Inflammatory macrophage treated with lipopolysaccharide for 4 hours (primary cell): ENCODE measurements at places on chromosomes 5 and 9.

GRCh38 chr5:114789773-114790402 is 379.8 kb downstream of the TRIM36 start:
- DNase-seq = peak; percentile 8

DNA sequence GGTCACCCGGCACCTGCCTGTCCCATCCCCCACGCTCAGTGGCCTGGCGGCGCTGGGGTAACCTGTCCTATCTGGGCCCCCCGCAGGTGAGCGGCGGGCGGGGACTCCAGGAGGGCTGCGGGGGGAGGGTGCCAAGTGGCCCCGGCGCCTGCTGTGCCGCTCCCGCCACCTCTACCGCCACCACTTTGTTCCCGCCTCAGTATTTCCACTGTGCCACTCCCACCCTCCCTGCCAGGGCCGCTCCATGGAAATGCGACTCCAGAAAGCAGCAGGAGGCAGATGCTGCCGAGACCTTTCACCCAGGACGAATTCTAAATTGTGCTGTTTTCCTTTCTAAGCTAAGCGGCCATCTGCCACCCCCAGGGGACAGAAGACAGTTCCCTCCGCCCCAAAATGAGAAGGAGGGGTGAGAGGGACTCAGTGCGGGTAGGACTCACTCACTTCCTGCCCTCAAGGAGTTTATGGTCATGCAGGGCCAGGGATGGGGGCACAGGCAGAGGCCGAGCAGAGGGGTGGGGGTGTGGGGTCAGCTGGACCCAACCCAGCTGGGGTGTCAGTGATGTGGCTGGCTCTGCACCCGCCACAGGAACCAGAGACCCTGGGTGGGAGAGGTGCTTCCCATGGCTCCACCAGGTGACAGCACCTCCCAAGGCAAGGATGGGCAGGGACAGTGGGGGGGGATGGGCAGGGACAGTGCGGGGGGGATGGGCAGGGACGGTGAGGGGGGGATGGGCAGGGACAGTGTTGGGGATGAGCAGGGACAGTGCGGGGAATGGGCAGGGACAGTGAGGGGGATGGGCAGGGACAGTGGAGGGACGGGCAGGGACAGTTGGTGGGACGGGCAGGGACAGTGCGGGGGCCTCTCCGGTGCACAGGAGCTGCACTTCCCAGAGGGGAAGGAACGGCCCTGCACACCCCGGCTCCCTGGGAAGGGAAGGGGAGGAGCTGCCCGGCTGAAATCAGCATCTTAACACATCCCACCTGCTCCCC is 17.8 kb downstream of the NOTCH1 start:
- DNase-seq = no peak

- DNase-seq = no peak
Measured at GRCh38 chr5:5793242-5794117, 371.0 kb downstream of the ICE1 start.

- no peak for DNase-seq
Measured at GRCh38 chr9:90287567-90288274, 354.9 kb downstream of the DIRAS2 start.

DNA sequence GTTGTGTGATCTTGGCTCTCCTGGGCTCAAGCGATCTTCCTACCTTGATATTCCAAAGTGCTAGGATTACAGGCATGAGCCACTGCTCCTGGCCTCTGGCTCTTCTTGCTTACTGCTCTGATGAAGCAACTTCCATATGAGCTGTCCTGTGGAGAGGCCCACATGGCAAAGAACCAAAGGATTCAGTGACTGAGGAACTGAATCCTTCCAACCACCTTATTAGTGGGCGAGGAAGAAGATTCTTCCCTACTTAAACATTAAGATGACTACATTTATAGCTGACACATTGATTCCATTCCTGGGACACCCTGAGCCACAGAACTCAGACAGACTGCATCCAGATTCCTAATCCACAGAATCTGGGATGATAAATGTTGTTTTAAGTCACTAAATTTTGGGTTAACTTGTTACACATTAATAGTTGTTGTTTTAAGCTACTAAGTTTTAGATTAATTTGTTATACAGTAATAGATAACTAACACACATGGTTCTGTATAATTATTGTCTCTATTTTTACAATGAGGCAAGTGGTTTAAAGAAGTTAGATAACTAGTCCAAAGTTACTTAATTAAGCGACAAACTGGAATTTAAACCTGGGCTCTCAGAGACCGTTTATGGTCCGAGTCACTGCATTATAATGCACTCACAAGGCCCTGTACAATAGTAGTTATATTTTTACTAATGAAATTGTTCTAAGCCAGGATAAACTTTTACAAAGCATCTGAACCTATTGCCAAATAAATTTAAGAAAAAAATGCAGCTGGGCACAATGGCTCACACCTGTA is 16.7 kb upstream of the SLCO4C1 start:
- peak; percentile 66 for DNase-seq

DNA sequence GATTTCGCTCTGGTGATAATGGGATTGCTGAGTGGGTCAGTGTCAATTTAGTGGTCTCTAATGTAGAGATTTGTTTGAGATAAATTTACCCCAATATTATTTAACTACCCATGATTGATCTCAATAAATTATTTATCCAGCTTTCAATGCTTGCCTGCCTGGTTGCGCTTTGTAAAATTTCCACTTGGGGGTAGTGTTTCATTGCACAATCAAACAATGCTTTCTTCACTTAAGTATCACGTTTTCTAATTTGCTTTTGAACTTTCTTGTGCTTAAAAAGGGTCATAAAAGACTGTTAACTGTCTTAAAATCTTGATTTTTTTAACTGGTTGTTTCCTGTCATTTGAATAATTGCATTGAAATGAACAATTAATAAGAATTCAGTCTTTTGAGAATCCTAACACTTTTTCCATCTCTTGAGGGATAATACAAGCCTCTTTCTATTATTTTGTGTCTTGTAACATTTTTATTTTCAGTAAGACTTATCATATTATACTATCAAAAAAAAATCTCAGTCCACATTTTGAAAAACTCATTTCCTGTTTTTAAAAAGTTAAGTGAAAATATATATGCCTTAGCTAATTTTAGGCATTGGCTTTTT is 18.7 kb downstream of the HSD17B4 start:
- DNase-seq = peak; percentile 36

GRCh38 chr5:44267909-44268308 is 121.3 kb downstream of the FGF10 start:
- no peak for DNase-seq

DNA sequence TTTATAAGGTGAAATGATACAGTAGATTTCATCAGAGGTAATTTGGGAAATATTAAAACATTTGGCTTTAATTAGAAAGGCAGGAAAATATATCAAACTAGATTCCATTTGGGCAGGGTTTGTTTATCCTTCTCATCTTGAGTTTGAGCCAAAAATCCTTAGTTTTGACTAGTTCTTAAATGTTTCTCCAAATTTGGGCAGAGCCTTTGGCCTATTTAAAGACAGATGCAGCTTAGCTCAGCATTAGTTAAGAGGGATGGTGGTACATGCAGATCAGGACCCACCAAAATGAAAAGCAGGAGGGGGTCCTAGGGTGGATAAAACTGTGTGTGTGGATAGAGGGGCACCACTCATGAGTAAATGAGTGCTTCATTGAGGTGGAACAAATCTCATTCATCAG is 20.3 kb upstream of the ARRDC3 start:
- no peak for DNase-seq

- DNase-seq = peak; percentile 61
Measured at GRCh38 chr9:97924386-97924785, 2.1 kb upstream of the TRMO start.
